ENCODE measurements at places on chromosomes 7 and 10.

GRCh38 chr10:54124209-54124885, 676.7 kb downstream of the PCDH15 start:
- DNase-seq, result no peak

DNA sequence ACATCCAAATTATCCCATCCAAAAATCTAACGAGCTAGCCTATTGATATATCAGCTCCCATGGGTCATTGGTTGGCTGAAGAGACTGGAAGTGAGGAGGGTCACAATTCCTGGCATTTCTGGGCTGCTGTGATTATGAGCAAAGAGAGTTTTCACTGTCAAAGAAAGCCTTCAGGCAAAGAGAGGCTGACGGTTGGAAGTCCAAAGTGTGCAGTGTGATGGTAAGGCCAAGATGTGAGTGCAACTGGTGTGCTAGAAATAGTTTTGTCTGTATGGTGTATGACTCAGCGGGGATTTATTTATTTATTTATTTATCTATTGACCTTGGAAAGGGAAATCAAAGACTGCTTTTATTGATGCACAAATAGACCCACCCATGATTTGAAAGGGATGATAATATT, 75.0 kb downstream of the AASS start:
- no peak for DNase-seq

- DNase-seq, result no peak
These were observed 43.1 kb upstream of the SEMA3A start for GRCh38 chr7:84237533-84238173.

DNA sequence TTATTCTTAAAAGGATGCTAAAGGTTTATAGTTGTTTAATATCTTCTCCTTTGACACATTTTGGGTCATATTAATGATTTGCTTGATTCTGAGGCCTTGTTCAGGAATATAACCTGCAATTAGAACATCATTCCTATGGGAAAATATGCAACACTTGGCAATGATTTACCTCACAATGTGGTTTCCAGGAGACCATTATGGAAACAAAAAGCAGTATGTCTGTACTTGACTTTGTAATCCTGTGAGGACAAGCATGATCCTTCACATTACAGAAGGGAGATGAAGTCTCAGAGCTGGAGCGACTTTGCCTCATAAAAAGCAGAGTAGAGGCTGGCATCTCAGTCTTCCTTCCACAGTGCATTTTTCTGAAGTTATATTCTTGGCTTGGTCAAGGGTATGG, 57.0 kb upstream of the CDCA7L start:
- no peak for DNase-seq

DNA sequence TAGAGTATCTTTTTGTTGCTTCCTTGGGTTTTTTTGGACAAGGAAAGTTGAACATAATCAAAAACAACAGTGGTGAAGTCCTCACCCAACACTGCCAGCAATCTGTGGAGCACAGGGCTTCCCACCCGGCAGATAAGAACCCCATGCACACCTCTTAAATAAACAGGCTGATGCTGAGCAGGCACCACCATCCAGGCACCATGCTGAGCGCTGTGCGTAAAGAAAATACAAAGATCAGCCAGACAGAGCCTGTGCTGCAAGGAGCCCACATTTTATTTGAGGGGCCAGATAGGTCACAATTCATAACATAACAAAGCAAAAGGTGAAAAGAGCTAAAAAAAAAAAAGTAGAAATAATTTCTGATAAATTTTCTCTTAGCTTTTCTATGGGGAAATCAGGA, 231.2 kb downstream of the PTPRN2 start:
- no peak for DNase-seq

DNA sequence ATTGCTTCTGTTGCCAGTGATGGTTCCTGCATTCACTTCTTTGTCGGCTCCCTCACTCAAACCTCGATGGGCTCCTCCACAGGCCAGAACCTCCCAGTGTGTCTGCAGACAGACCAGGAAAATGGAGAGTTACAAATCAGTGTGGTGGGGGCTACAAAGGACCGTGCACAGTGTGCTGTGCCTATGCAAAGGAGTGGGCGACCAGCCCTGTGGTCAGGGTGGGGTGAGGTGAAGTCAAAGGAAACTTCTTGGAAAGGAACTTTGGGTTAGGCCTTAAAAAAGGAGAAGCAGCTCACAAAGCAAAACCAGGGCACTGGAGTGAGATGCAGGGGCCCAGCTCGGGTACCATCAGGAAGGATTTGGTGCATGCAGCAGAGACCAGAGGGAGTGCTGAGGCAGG, 304.3 kb upstream of the ZMIZ1 start:
- DNase-seq, result no peak
